Thymus (tissue), 14 donors: ENCODE measurements at places on chromosomes 1 and 21. TPM values are rescaled to one million over a fixed set of nuclear protein-coding genes. Genes with fewer than 3 reads are reported as not detected.

DNA sequence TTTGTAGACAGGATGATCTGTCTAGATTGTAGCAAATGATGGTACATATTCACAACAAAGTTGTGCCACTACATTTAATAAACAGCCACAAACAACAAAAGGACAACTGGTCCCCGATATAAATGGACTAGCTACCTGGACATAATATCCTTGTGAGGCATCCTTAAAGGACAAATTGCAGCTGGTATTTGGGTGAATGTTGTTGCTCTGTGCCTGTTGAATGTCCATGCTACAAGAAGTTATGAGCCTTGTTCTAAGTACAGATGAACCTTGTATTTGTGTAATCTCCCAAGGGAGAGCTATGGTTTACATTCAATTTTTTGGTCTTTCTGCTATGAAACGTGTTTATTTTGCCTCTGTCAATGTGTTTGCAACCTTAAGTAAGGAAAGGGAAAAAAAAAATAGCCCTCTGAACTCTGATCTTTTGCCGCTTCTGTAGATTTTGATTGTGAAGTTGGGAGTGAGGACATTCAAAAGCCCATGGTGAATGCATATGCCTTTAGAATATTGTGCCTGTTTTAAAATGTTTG is 26.5 kb downstream of the SFT2D2 start:
- DNase-seq: no peak

Gene RAB42
- 18.6 TPM for polyA plus RNA-seq

Gene PLPPR4
- polyA plus RNA-seq: 0.30 TPM

GRCh38 chr1:91687452-91687851 is 186.8 kb downstream of the CDC7 start:
- DNase-seq: no peak

Gene ACOT7
- 14.2 TPM for polyA plus RNA-seq

DNA sequence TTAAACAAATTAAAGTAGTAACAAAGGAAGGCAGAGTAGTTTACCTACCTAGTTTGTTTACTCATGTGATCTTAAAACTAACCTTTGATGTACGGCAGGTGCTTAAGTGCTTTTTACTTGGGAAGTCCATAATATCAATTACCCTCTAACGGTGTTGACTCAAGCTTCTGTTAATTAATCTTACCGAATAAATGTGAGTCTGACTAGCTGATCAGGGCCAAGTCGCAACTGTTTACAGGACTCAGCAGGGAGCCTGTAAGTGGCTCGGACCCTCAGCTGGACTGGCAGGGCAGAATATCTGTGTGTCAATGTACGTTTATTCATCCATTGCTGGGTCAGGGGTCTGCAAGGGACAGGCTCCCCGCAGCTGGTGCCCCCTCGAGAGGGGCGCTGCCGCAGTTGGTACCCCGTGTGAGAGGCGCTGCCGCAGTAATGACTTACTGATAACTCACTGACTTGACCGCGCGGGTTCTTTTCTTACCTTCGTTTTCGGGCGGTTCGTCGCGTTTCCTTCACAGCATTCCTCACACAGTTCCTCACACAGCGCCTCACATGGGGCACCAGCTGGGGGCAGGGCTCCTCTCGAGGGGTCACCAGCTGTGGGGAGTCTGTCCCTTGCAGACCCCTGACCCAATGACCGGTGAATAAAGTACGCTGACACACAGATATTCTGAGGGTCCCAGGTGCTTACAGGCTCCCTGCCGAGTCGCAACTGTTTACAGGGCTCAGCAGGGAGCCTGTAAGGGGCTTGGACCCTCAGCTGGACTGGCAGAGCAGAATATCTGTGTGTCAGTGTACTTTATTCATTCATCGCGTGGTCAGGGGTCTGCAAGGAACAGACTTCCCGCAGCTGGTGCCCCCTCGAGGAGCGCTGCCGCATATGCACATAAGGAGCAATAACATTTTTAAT is 3.0 kb downstream of the FMO1 start:
- DNase-seq: no peak

- DNase-seq: no peak
Measured at GRCh38 chr1:53060579-53060978, 1.4 kb upstream of the PODN start.

DNA sequence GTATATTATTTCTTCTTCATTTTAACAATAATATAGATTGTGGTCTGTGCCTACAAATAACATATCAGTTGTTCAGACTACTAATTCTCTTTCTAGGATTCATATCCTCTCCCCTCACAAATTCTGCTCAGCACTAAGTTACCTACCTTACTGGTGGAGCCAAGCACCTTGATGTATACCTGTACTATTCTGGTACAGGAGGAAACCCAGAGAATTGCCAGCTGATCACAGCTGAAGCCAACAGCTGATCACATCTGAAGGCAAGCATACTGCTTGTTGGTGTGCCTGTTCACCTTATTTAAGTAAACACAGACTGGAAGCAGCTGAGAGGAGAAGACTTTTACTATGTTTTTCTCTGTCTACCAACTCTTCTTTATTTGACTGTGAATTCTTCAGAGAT is 101.8 kb downstream of the PBX1 start:
- DNase-seq: no peak

DNA sequence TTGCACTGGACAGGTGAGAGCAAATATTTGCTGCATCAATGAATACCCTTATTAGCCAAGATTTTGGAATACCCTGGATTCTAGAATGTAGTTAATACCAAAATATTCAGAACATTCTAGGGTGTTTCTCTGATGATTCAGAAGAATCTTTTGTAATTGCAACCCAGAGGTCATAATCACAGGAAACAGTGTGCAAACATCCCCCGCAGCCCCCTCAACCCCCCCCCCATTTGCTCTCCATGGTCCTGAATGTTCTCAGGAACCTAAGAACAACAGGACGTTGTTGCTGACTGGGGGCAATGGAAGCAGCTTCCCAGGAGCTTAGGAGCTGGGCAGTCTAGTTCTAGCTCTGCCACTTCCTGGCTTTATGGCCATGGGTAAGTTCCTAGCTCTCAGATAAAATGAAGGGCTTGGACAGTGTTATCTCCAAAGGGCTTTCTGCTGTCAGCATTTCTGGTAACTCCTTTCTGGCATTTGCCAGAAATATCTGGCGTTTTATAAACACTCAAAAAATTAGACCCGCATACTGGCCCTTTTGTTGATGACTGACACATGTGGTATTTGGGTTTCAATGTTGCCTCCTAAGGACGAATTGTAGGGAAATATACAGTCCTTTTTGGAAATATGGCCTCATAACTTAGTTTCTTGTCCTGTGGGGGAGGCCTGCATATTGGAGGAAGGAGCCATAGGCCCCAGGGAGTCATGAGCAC is 178.6 kb downstream of the RRAGC start:
- no peak for DNase-seq
